ENCODE measurements at places on chromosomes 11 and 22.

DNA sequence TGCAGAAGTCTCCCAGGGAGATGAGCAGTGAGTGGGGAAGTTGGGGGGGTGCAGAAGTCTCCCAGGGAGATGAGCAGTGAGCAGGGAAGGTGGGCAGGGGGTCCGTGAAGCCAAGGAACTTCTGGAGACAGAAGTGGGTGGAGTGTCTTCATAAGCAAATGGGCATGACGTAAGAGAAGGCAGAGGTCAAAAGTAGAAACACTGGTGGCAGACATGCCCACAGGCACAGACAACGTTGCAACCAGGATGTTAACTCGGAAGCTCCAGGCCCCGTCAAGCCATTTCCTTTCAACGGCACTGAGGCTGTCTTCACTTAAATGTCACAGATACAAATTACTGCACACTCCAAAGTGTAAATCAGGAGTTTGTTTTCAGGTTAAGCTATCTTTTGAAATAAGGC, 186.1 kb downstream of the SHANK2 start:
- no peak for DNase-seq

GRCh38 chr11:126310200-126310991, 6.5 kb downstream of the DCPS start:
- no peak for DNase-seq

GRCh38 chr22:24175160-24175808, 6.0 kb upstream of the SUSD2 start:
- no peak for DNase-seq

DNA sequence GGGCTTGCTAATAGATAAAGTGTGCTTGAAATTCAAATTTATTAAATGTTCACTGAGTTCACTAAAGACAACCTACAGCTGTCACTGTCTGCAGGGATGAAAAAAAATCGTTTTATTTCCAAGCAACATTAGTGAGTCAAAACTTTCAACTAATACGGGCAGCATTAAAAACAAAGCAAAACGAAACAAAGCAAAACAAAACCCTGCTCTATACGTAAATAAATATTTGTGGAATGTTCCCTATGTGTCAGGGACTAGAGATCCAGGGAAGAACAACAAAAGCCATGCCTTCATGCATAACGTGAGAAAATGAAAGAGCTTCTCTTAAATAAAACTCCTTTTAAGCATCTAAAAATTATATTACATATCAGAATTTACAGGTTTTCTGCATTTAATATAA, 553 bp downstream of the NAALAD2 start:
- DNase-seq: no peak

GRCh38 chr11:86246293-86246675, 1.7 kb downstream of the EED start:
- no peak for DNase-seq

DNA sequence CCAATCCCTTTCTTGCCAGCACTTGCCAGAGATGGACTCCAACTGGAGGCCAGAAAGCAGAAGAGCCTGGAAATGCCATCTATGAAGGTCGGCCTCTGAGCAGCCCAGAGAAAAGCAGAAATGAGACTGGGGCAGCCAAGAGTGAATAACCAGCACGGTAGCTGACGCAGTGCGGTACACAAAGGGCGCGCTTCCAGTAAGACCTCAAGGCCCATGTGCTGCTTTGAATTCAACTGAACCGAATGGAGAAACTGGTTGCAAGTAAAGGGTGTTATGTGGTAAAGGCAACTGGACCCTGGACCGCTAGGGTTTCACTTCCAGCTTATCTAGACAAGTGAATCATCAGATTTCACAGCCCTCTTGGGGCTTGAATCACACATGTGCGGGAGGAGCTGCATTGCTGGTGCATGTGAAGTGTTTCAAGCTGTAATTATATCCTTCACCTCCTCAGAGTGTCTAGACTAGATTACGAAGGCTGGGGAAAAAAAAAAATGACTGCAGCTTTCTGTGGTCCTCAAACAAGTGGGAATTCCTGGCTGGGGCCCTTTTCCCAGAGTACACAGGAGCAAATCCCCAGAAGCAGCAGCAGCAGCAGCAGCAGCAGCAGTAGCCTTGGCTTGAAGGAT, 128.9 kb downstream of the CCDC34 start:
- no peak for DNase-seq

GRCh38 chr11:4658629-4659445, 15.1 kb downstream of the OR51E1 start:
- no peak for DNase-seq
